ENCODE measurements at places on chromosomes 4 and X. TPM values are rescaled to one million over a fixed set of nuclear protein-coding genes. Genes with fewer than 3 reads are reported as not detected.

DNA sequence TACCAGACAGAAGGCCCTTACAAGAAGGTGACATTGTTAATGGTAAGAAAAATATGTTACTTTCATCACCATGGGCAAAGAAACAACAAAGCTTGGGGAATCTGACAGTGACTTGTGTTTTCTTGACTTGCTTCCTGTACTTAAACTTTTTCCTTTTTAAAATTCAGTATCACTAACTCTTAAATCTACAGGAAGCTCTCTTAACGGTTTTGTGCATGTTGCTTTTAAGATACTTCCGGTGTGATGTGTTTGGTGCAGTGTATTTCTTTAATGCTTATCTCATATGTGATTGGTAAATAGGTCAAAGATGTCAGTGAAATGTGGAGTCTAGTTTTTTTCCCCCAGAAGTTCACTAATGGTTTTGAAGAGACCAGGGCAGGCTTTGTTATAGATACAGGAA, 45.2 kb downstream of the ADH5 start:
- DNase-seq = no peak

DNA sequence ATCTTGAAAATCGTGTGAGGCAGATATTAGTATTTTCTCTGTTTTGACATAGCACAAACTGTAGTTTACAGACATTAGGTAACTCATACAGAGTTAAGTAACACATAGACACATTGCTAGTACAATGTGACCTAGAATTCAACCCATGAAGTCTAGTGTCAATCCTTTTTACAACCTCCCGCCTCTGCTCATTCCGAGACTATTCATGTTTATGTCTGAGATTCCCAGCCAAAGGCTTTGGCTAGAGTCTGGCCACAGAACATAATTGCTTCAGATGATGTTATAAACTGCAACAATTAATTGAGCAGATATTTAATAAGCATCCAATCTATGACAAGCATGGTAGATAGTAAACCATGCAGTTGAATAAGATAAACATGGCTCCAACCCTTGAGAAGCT, 841.0 kb downstream of the STIM2 start:
- no peak for DNase-seq

- no peak for DNase-seq
Observed at GRCh38 chr4:37425857-37426256, 181.3 kb downstream of the NWD2 start.

The SUV39H1 gene
- 3.1 TPM for total RNA-seq

All from left colon (tissue), 2 donors.